ENCODE measurements at places on chromosomes 4 and X. TPM values are rescaled to one million over a fixed set of nuclear protein-coding genes. Genes with fewer than 3 reads are reported as not detected.

MAGEA4 gene
- total RNA-seq, result 0.31 TPM

AKAP14 gene
- total RNA-seq, result not detected

HTR2C gene
- not detected for total RNA-seq

MAGEA9B gene
- total RNA-seq, result not detected

LRIT3 gene
- under 0.01 TPM for total RNA-seq

LGI2 gene
- not detected for total RNA-seq

DRD5 gene
- not detected for total RNA-seq

C4orf50 gene
- total RNA-seq, result 0.21 TPM

RADX gene
- total RNA-seq, result 10.3 TPM

AADAT gene
- total RNA-seq, result not detected

FGF13 gene
- total RNA-seq, result 0.10 TPM

MAGED4 gene
- 0.10 TPM for total RNA-seq

TNMD gene
- total RNA-seq, result not detected

MAGEA11 gene
- total RNA-seq, result not detected

MED12 gene
- total RNA-seq, result 21.8 TPM

CLIC2 gene
- 2.6 TPM for total RNA-seq

SLC6A14 gene
- not detected for total RNA-seq

TKTL2 gene
- total RNA-seq, result 0.42 TPM

TMEM35A gene
- not detected for total RNA-seq

CSN1S1 gene
- total RNA-seq, result not detected

FGFR3 gene
- under 0.01 TPM for total RNA-seq

DMP1 gene
- total RNA-seq, result not detected

ARHGEF9 gene
- total RNA-seq, result 9.7 TPM

INTS12 gene
- 21.4 TPM for total RNA-seq

WDR17 gene
- total RNA-seq, result 1.2 TPM

GPC4 gene
- total RNA-seq, result under 0.01 TPM

SPANXA2 gene
- total RNA-seq, result not detected

PDCL2 gene
- not detected for total RNA-seq

MAGEA8 gene
- total RNA-seq, result not detected

SMARCA1 gene
- 0.73 TPM for total RNA-seq

FLNA gene
- total RNA-seq, result 933 TPM

MND1 gene
- 0.52 TPM for total RNA-seq

CSAG3 gene
- total RNA-seq, result not detected

CXCL9 gene
- 0.52 TPM for total RNA-seq

TCEAL7 gene
- total RNA-seq, result 0.21 TPM

BCORL1 gene
- 2.2 TPM for total RNA-seq

ITIH6 gene
- not detected for total RNA-seq

ADH1B gene
- not detected for total RNA-seq

GUCY1B1 gene
- 12.5 TPM for total RNA-seq

C1GALT1C1 gene
- total RNA-seq, result 8.4 TPM

SPANXD gene
- not detected for total RNA-seq

GPR50 gene
- not detected for total RNA-seq

MID2 gene
- 17.6 TPM for total RNA-seq

GATA1 gene
- total RNA-seq, result 1.6 TPM

MAGEB4 gene
- total RNA-seq, result not detected

PNMA3 gene
- total RNA-seq, result 1.3 TPM

BMP3 gene
- 0.10 TPM for total RNA-seq

PABPC1L2B gene
- not detected for total RNA-seq

MAGIX gene
- 0.42 TPM for total RNA-seq

ZNF157 gene
- total RNA-seq, result 0.63 TPM

RGS12 gene
- 5.1 TPM for total RNA-seq

DSPP gene
- not detected for total RNA-seq

ADGRL3 gene
- under 0.01 TPM for total RNA-seq

FAM133A gene
- total RNA-seq, result not detected

AIFM1 gene
- total RNA-seq, result 5.0 TPM

ZAR1 gene
- total RNA-seq, result not detected

PAGE1 gene
- total RNA-seq, result not detected

SPACA5 gene
- total RNA-seq, result not detected

UBE2K gene
- 17.1 TPM for total RNA-seq
